ENCODE measurements at places on chromosomes 1 and 21.

GRCh38 chr1:170307426-170307825 lies 161.7 kb downstream of the NTMT2 start:
- DNase-seq, result no peak

GRCh38 chr1:17027403-17027802 lies 15.7 kb upstream of the ATP13A2 start:
- no peak for DNase-seq

DNA sequence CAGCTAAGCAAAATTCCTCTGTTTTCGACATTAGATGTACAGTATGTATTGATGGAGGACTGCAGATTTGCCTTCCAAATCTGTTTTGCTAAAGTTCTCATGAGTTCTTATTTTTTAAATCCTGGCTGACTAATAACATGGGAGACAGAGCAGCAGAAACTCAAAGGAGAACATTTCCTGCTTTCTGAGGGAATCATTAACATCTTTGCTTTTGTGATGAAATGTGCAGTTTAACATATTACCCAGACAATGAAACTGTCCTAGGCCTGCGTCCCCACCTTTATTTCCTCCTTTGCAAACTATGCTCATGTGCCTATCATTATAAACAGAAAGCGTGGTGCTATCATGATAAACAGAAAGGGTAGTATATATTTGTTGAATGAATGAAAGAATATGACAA lies 149.9 kb downstream of the ZP4 start:
- no peak for DNase-seq

DNA sequence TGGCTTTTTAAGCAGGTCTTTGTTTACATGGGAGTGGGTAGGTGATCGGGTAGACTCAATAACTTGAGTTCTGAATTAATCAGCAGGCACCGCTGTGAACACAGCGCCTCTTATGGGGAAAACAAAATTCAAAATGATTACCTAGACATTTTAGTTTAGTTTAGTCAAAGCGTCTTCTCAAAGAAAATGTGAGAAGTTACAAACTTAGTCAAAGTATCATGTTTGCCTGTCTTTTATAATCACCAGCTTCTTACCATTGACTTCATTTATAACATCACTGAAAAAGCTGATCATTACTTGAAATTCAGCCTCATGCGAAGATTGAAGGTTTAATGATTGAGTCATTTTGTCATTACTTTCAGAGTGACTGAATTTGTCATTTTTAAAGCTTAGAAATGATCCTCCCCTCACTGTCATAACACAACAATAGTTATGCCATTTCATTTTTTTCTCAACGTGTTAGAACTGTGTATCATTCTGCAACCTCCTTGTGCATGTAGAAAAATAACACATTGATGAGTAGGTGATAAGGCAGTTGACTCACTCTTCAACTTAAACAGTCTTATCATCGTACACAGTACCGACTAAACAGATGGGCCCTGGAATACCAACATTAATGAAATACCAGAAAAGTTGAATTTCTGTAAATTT lies 188.5 kb downstream of the NFIA start:
- no peak for DNase-seq

DNA sequence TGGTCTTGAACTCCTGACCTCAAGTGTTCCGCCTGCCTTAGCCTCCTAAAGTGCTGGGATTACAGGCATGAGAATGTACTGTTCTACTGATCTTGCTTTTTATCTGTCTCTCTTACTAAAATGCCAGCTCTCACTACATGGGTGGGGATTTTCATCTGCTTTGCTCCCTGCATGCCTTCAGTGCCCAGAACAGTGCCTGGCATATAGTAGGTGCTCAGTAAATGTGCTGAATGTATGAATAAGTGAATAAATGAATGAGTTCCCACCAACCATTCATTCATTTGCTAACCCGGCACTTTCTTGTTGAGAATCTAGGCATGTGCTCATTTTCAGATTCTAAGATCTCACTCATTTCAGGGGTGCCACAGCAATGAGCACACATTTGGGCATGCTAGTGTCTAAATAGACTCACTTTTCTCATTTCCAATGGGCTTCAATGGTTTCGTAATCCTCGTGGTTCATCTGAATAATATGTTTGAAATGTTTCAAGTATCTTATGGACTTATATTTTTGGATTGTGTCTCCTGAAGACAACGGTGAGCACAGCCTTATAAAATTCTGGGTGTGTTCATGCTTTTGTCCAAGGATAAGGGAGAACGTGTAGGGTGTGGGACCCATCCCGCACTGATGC lies 7.6 kb downstream of the DHRS3 start:
- no peak for DNase-seq

Data from left colon (tissue), 2 donors.